Amygdala (tissue), 56 donors: ENCODE measurements at places on chromosomes 16 and 17.

DNA sequence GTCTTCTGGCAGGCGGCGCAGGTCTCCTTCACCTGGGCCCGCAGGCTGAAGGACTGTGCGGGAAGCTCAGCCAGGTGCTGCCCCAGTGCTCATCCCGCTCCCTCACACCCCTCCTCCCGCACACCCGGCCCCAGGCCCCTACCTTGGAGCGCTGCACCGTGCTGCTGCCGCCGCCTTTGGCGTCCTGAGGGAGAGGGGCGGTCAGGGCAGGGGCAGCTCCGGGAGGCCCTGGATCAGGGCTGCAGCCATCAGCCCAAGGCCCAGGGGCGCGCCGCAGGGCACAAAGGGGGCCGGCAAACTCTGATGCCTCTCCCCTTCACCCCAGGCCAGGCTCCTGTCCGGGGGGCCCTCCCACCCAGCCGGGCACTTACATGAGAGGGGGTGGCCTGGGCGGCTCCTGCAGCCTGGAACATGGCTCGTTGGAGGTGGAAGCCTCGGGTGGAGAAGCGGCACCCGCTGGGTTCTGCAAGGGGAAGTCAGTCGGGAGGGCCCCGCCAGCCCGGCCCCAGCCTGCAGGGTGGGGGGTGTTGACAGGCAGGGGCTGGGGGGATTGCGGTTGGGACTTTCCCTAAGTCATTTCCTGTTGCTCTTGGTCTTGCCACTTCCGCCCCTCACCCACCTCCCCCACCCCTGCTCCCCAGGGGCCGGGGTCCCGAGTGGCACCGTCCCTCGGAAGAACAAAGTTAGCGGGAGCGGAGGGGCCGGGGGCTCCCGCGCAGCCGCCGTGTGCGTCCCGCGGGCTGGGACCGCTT lies 863 bp downstream of the LIMD2 start:
- DNase-seq, result no peak

DNA sequence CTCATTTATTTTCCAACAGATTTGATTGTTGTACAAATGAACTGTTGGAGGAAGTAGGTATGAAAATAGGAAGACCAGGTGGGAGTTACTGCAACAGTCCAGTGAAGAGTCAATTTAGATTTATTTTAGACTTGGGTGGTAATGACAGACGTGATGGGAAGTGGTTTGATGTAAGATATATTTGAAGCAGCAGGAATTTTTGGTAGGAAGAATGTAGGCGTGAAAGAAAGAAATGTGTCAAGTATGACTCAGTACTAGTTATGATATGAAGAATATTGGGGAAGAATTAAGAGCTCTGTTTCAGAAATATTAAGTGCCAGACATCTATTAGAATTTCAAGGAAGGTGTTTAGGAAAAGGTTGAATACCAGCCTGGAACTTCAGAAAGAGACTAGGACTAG lies 247.9 kb upstream of the AXIN2 start:
- DNase-seq, result no peak

DNA sequence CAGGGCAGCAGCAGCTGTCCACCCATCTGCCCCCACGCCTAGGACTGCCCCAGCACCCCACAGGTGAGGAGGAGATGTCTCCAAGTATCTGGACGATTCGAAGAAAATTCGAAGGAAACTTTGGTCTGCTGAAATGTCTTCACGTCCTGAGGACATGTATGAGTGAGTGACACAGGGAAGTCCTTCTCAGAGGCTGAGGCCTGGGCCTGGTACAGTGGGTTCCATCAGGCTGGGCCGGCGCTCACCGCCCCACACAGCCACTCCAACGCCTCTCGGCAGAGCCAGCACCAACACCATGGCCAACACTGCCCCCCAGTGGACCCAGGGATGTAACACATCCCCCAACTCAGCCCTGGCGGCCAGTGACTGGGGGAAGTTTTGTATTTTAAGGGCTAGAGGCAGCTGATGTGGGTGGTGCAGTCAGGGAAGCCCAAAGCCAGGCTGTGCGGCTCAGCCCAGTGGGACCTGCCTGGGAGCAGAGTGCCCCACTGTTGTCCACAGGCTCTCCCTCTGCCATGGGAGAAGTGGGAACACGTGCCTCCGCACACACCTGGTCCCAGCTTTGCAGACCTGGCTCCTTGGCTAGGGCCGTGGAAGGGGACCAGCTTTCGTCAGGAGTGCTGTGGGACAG lies 55.8 kb upstream of the FASN start:
- DNase-seq, result peak; percentile 52

DNA sequence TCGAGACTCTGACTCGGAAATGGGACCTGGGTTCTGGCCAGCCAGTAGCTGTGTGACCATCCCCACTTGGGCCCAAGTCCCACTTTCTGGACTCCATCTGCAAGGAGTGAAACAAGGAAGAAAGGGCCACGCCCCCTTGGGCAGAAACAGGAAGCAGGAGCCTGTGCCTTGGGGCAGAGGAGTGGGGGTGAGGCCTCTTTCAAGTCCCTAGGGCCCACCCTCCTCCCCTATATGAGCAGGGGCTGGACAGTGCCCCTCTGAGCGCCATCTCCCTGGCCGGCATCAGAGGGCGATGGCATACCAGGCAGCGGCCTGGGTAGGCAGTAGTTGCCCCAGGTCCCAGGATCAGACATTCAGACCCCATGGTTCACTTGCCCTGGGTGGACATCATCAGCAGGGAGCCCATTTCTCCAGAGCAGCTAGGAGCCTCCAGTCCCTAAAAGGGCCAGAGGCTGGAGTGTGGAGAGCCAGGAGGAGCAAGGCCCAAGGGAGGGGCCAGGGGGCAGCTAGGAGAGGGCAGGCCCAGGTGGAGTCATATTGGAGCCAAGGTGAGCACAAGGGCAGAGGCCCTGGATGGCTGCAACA lies 7.1 kb downstream of the BCAR1 start:
- no peak for DNase-seq

DNA sequence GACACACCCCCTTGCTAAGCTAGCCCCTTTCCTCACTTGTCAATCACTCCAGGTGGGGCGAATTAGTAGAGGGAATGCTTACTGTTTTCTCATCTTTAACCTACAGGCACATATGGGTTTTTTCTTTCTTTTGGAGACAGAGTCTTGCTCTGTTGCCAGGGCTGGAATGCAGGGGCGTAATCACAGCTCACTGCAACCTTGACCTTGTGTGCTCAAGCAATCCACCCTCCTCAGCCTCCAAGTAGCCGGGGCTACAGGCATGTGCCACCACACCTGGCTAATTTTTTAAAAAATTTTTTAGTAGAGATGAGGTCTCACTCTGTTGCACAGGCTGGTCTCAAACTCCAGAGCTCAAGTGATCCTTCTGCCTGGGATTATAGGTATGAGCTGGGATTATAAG lies 38.7 kb upstream of the RHBDL3 start:
- DNase-seq, result no peak

DNA sequence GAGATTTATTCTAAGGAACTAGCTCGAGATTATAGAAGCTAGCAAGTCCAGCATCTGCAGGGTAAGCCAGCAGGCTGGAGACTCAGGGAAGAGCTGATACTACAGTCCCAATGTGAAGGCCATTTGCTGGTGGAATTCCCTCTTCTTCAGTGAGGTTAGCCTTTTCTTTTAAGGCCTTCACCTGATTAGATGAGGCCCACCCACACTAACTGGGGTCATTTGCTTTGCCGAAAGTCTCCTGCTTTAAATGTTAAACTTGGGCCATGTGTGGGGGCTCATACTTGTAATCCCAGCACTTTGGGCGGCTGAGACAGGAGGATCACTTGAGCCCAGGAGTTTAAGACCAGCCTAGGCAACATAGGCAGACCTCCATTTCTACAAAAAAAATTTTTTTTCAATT lies 168.3 kb downstream of the LGALS9B start:
- no peak for DNase-seq

GRCh38 chr17:51029568-51030463 lies 90.9 kb downstream of the SPAG9 start:
- no peak for DNase-seq

GRCh38 chr17:76562734-76563148 lies 22.9 kb downstream of the PRCD start:
- DNase-seq, result no peak

- no peak for DNase-seq
Measured at GRCh38 chr17:17772231-17772630, 64.6 kb downstream of the SREBF1 start.

DNA sequence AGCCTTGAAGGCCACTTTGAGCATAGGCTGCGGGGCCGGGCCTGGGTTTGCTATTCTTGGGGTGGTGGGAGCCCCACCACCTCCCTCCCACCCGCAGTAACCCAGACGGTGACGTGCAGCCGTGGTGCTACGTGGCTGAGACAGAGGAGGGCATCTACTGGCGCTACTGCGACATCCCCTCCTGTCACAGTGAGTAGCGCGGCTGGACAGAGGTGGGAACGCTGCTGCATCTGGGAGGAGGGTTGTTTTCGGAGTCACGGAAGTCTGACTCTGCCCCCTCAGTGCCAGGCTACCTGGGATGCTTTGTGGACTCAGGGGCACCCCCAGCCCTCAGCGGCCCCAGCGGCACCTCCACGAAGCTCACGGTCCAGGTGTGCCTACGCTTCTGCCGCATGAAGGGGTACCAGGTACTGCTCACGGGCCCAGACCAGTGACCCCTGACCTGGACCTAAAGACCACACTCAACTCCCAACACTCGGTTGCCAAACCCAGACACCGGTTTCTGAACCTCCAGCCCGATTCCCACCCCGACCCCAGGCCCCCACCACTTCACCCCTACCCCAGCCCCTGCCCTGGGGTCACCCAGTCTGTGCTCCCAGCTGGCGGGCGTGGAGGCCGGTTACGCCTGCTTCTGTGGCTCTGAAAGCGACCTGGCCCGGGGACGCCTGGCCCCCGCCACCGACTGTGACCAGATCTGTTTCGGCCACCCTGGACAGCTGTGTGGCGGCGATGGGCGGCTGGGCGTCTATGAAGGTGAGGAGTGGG lies 2.1 kb downstream of the KREMEN2 start:
- no peak for DNase-seq

DNA sequence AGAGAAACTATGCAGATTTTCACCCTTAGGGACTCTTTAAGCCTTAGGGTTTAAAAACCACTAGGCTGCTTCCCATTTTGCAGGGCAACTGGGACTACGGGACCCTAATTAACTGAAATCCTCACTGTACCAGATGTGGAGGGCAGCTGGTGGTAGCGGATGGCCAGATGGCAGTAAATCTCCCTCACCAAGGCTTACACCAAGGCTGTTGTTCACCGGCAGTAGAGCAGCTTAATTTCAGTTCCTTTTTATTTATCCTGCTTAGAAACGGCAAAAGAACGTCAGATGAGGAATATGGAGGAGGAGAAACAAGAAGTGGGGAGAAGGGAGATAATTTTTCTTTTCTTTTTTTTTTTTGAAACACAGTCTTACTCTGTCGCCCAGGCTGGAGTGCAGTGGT lies 6.5 kb downstream of the ABHD15 start:
- DNase-seq, result no peak

DNA sequence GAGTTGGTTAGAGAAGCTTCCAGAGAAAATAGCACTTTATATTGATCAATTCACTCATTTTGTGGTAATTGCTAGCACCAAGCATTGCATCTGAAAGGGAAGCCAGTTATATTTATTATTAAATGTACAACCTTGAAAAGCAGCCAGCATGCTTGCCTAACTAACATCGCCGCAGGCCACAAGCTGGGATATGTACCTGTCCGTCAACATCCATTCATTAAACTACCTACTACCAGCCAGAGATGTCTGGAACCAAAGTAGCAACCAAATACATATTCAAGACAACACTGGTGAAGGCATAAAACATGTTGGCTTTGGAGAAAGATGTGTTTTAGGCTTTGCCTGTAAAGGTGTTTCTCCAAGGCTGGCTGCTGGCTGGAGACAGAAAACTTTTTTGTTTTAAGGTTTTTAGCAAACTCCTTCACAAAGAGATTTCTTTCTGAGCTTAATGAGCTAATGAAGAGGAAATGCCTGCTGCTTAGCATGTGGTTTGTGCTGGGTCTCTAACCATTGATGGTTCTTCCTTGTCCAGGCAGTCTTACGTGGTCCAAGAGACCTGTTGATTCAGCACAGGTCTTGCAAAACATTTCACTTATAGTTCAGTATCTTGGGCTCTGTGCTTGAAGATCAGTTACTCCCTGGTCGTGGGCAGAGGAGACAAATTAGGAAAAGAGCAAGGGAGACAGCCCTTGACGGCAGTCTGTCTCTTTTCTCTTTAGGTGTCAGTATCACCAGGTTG lies 3.1 kb downstream of the ITPRIPL2 start:
- no peak for DNase-seq

DNA sequence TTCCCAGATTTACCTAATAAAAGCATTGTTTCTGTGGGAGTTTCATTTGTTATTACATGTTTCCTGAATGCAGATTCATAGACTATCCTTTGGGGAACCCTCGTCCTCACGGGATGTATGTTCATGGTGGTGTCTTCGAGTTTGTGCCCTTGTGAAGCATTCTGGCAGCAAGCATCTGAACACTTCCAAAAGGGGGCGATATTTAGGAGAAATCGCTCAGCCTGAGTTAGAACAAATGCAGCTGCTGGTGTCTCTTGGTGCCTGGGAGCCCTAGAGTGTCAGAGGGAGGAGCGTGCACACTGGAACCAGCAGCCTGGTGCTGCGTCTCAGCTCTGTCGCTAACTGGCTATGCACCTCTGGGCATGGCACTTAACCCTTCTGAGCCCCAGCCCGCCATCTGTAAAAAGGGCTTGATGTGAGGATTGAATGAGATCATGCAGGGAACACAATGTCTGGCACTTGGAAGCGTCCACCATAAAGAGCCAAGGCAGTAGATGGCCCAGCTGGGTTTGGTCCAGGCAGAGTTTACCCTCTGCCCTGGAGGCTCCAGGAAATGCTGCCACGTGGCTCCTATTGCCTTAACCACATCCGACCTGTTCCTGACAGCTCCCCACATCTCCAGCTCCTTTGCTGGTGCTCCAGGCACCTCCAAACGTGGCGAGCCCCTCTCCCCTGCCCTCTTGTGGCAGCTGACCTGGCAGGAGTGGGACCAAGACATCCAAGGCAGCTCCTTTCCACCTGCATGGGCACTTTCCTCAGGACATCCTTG lies 25.0 kb upstream of the C16orf78 start:
- no peak for DNase-seq

DNA sequence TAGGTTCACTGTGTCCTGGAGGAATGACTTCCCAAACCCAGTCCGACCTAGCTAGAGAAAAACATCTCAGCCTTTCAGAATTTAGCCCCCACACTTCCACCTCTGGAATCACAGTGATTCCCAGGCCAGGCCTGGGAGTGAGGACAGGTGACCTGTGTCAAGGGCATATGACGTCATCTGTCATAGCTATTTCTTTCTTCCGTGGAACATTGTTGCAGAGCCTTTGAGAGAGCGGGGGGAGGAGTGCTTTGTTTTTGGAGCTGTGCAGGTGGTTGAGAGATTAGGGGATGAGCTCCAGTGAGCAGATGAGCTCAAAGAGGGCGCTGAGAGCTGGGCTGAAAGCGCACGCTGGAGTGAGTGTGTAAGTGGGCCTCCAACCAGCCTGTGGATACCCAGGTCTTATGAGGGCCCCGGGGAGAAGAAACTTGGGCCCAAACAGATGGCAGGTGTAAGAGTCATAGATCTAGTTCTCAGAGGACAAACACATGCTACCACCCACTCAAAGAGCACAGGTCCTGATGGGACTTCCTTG lies 344.8 kb downstream of the SNX29 start:
- no peak for DNase-seq
